Skin of body (tissue), 3 donors: ENCODE measurements at places on chromosomes 3 and 15. TPM values are rescaled to one million over a fixed set of nuclear protein-coding genes. Genes with fewer than 3 reads are reported as not detected.

The HTR3E gene
- not detected for total RNA-seq

GRCh38 chr3:160286231-160286630, 61.0 kb downstream of the C3orf80 start:
- no peak for DNase-seq

- no peak for DNase-seq
These were observed 193.1 kb downstream of the SHQ1 start for GRCh38 chr3:72655131-72655551.

The STRA6 gene
- total RNA-seq, result 0.49 TPM

DNA sequence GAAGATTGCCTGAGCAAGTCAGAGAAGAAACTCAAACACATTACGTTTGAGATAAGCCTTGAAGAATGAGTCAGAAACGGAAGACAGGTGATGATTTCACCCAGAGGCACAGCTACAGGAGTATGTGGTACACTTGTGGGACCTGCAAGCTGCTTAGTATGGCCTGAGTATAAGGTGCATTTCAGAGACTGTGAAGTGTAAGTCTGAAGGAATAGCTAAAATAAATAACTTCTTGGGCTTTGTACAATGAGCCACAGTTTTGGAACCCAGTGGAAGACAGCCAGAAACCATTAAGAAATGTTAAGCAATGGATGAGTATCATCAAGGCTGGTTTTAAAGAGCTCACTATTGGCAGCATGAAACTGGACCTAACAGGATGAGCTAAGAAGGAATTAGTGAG, 826.2 kb downstream of the ROBO1 start:
- DNase-seq, result no peak

- DNase-seq, result no peak
These were observed 50.6 kb upstream of the PHLDB2 start for GRCh38 chr3:111808439-111808838.

GRCh38 chr3:28186748-28187147, 54.7 kb upstream of the CMC1 start:
- DNase-seq, result no peak

- DNase-seq, result no peak
These were observed 116.2 kb downstream of the CCNL1 start for GRCh38 chr3:157043771-157044170.

The TMEM207 gene
- not detected for total RNA-seq
